ENCODE measurements at places on chromosomes 5 and 9.

- DNase-seq = peak; percentile 96
Measured at GRCh38 chr9:130268521-130269211, 3.1 kb downstream of the HMCN2 start.

- no peak for DNase-seq
Measured at GRCh38 chr9:74414325-74414724, 82.8 kb upstream of the RORB start.

DNA sequence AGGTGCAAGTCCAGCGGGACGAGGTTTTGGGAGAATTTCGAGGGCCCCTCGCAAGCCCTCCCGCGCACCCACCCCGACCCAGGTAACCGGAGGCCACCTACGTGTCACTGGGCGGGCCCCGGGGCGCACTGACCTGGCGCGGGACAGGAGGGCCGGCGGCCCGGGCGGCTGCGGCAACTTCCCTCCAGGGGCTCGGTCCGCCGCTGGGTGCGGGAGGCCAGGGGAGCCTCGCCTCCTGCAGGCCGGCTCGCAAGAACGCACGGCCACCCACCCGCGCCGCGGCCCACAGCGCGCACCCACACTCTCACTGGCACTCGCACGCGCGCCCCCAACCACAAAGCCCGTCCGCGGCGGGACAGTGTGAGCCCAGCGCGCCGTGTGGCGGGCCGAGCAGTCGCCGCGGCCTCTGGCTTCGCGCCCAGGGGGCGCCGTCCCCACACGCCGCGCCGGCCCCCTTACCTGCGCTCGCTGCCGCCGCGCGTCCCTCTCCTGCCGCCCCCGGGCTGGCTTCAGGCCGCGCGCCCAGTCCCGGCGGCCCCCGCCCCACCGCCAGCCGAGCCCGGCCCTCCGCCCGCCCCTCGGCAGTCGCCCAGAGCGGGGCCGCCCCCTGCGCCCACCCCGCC is 451 bp downstream of the LPAR1 start:
- DNase-seq = no peak

DNA sequence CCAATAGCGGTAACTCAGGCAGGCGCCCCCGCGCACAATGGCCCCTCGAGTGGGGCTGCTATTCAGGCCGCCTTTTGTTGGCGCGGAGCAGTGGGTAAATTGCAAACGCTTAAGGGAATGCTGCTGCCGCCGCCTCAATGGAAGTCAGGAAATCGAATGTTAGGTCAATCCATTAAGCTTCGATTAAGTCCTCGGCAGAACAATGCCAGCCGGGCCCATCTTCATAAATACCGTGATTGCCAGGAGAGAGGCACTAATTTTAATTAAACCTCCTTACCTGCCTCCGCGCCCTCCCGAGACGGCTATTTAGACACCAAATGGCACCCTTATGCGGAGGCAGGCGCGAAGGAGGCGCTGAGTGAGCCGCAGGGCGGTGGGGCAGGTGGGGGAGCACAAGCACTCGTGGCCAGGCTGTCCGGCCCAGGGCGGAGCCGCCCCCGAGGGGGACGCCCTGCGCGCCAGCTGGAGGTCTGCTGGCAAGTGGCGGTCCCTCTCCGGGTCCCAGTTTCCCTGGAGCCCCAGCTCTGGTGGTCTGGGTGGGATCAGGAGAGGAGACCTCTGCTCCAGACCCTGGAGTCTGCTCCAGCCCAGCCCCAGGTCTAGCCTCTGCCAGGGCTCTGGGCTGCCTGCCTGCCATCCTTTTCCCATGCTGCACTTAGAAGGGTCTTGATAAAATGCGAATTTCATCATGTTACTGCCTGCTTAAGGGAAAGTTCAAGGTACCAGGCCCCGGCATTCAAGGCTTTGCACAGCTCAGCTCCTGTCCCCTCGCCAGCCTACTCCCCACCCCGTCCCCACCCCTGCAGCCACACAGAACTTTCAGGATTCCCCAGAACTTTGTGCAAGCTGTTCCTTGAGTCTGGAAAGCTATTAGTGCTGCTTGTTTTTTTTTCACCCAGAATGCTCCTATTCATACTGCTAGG is 19.7 kb downstream of the NR5A1 start:
- DNase-seq = no peak

GRCh38 chr9:136088481-136088938 is 6.6 kb downstream of the NACC2 start:
- no peak for DNase-seq

- no peak for DNase-seq
Measured at GRCh38 chr9:128617943-128618342, 38.7 kb downstream of the DYNC2I2 start.

GRCh38 chr5:43303242-43303641 is 10.0 kb downstream of the HMGCS1 start:
- no peak for DNase-seq

- peak; percentile 30 for DNase-seq
Measured at GRCh38 chr5:112210430-112211005, 208.6 kb downstream of the EPB41L4A start.

GRCh38 chr5:102138243-102138653 is 157.8 kb downstream of the SLCO4C1 start:
- no peak for DNase-seq

- DNase-seq = peak; percentile 28
Measured at GRCh38 chr9:133347515-133347984, 381 bp downstream of the MED22 start.

- no peak for DNase-seq
Measured at GRCh38 chr5:120053841-120054240, 410.3 kb upstream of the PRR16 start.

- no peak for DNase-seq
Measured at GRCh38 chr9:132903574-132904492, 25.1 kb downstream of the SPACA9 start.

DNA sequence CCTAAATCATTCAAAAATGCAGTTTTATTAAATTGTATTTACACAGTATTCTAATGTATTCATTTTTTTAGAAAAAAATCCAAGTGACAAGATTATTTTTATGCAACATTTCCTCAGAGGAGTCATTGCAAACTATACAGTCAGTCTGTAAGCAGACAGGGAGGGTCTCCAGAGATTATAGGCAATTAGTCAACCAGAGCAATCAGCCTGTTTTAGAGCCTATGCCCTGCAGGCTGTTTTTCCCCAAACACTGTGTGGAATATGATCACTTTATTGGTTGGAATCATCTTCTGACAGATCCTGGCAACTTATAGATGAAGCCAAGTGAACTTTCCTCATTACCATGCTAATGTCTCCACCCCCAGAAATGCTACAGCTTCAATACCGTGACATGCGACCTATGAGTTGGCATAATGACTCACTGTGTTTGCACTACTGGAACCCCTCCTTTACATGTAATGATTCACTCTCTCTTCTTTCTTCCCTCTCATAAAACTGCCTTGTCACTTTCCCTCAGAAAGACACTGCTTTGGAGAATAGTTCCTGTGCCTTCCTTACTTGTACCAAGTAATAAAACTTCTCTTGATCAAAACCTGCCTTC is 577.7 kb upstream of the FTMT start:
- DNase-seq = peak; percentile 2

- DNase-seq = no peak
Measured at GRCh38 chr5:87121304-87122150, 146.2 kb upstream of the RASA1 start.

- DNase-seq = no peak
Measured at GRCh38 chr5:152282331-152282730, 122.7 kb downstream of the NMUR2 start.

DNA sequence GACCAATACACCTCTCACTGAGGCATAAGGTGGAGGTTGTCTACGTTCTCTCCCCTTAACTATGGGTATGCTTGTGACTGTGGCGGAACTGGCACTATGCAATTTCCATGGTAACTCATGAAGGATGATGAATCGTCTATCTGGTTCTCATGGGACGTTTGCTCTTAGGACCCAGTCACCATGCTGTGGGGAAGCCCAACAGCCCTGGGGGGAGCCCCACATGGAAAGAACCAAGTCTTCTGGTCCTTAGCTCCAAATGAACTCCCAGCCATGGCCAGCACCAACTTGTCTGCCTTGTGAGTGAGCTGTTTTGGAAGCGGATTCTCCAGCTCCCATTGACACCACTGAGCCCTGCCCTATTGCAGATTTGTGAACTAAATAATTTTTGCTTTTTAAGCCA is 188.7 kb upstream of the S1PR3 start:
- DNase-seq = no peak

DNA sequence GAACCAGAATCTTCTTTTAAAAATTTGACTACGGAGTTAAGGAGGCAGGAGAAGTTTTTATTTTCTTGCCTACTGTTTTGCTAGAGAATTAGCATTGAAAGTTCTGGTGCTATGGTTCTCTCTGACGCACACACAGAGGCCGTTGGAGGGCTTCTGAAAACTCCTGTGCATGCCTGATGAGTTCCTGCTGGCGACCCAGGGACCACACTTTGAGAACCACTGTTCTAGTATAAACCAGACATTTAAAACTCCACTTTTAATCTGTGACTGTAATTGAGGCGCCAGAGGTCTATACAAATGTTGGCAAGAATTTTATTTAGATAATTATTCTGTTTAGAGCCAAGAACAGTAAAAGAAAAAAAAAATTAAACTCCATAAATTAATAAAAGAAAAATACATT is 99.5 kb upstream of the OTULINL start:
- DNase-seq = no peak

DNA sequence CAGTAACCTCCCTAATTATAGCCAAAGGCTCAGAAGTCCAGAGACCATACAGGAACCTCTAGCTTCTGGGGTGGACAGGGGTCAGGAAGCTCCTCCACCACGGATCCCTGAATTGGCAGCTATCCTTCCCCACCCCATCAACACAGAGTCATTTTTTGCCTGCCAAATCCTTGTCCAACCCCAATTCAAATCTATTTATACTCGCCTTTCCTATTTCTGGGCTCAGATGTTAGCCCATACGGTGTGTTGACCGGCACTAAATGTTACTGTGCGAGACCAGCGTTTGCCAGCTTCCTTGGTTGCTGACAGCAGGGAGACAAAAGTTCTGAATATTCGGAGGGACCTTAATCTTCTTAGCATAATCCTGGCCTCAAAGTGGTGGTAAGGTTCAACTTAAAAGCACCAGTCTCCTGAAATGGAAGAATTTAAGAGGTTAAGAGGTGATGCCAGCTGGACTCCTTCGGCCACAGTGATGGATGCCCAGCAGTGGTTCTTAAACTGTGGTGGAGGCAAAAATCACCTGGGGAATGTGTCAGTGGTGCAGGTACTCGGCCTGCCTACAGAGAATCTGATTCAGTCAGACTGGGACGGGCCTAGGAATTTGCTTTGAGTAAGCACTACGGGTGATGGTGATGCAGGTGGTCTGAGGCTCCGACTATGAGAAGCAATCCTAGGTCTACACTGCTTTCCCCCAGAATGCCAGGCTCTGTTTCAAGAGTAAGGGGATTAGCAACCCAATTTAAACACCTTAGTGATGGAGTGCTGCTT is 204.8 kb upstream of the MEF2C start:
- no peak for DNase-seq

DNA sequence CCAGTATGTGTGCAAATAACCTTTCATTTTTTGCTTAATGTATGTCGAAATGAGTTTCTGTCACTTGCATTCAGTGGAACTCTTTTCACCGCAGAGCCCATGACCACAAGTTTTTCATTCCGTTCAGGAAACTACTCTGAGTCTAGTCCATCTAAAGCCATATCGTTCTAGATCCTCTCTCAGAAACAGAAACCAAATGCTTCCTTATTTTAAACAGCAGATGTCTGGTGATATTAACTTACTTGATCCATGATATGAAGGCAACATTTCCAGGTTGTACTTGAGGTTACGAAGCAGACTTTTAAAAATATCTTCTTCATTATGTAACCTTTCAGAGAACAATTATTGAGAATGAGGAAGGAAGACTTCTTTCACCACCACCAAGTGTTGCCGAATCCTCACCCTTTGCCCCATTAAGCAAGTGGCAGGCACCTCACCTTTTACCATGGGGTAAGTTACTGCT is 72.4 kb upstream of the GNAQ start:
- DNase-seq = no peak

DNA sequence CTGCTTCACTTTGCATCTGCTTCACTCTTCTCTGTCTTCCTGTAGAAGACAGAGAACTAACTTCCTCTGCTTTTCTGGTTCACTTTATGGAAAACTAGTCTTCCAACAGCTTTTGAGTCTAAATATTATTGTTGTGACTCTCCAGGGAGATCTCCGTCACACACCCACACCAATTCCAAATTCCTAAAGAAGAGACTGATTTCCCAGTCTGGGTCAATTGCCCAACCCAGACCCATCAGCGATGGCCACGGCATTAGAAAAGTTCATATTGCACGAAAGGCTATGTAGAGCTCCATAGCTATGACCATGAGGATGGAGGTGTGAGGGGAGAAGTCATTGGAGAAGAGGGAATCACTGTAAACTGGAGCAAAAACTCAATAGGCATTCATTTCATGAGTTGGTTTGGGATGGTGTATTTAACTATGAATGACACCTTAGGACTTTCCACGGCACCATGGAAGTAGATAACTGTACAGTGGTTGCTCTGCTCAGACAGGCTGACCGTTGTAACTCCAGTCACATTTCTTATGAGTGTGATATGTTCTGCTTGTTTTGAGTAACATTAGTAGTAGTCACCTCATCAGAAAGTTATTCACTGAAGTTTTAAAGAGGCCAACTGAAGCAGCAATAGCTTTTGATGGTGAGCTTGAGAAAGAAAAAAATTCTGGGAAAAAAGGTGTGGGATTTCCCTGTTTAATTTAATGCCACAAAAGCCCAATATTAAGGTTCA is 78.1 kb upstream of the MAMDC2 start:
- DNase-seq = no peak

DNA sequence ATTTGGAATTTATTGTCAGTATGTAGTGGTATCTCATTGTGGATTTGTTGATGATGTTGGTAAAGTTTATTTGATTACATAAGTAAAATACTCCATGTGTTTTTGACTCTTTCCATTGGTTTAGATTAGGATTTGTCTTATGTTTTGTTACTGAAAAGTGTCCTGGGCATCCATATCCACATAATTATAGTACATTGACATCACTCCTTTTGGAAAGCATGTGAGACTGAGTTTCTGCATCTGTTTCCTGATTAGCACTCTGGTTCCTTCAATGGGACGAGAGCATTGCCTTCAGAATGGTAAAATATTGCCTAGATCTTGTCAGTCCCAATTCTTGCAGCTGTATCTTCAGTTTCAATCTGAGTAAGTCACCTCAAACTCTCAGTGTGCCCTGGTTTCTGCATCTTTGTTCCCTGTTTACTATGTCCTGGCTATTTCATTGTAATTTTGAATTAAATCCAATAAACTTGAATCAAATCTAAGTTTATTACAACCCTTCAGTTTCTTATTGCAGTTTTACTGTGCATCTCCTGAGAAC is 128.1 kb downstream of the FBXO38 start:
- DNase-seq = no peak

DNA sequence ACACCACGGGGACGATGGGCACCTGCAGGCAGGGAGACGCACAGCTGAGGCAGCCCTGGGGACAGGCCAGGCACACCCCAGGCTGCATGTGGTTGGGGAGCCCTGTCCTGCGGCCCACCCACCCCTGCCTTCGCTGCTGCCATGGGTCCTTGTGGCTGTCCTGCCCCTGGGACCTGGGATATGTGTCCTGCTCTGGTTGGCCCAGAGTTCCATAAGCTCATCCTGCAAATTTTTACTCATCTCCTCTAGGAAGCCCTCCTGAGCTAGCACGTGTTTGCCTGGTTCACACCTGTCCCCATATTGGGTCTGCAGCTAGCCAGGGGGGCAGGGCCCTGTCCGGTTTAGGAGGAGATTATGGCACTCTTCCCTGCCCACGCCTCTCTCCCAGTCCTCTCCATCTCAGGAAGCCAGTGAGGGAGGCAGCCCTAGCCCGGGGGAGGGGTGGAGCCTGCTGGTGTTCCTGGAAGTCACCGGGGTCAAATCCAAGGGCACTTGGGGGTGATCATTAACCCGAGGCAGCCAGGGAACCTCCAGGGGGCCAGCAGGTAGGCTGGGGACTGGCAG is 12.2 kb downstream of the EGFL7 start:
- no peak for DNase-seq

- DNase-seq = no peak
Measured at GRCh38 chr5:37005252-37005651, 128.7 kb downstream of the NIPBL start.

Measured in COR-L47 (cell line).